ENCODE measurements at places on chromosomes 3 and 15.

DNA sequence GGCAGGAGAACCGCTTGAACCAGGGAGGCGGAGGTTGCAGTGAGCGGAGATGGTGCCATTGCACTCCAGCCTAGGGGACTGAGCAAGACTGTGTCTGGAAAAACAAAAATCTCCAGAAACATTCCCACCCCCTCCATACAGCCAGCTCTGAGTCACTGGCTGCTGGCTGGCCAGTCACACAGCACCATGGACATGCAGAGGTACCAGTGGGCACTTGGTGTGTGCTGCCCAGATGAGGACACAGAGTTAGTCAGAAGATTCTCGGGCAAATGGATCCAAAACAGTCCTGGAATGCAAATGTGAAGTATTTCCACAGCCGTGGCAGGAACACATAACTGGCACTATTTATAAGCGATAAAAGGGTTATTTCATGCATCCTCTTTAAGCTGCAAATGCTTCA lies 44.6 kb downstream of the BDH1 start:
- no peak for DNase-seq

GRCh38 chr15:32053719-32054118 lies 23.4 kb downstream of the CHRNA7 start:
- DNase-seq = no peak

- peak; percentile 81 for DNase-seq
Observed at GRCh38 chr15:96047255-96047931, 283.1 kb upstream of the NR2F2 start.

- DNase-seq = no peak
Observed at GRCh38 chr3:41223691-41224090, 24.4 kb downstream of the CTNNB1 start.

DNA sequence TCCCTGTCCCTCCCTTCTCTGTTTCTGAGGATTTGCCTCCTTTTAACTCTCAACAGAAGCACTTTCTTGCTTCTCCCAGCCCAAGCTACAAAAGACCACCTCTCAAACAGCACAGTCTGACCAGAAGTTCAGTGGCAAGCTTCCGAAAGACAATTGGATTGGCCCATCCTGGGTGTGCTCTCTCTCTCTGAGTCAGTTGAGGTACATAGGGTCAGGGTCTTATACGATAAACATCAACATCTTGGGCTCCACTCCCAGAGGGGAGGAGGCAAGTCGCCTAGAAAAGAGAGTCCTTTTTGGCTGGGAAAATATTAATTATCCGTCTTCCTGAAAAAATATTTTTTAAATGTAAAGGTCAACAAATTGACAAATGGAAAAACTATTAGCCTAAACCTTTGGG lies 155.8 kb downstream of the TMCO5A start:
- no peak for DNase-seq

DNA sequence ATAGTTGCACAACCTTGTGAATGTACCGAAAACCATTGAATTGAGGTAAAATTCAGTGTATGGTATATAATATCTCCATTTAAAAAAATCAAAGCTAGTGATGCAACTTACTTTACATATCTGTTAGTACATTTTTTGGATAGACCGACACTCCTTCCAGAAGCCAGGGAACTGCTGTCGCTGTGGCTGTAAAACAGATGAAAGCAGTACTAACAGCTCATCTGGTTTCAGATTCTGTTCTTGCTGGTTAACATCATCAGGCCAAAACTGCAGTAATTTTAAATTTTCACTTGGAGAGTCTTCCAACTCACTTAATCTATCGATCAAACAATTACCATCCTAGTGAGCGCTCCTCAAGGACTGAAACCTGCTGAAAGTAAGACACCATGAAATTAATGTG lies 145.1 kb downstream of the LRRC28 start:
- no peak for DNase-seq

DNA sequence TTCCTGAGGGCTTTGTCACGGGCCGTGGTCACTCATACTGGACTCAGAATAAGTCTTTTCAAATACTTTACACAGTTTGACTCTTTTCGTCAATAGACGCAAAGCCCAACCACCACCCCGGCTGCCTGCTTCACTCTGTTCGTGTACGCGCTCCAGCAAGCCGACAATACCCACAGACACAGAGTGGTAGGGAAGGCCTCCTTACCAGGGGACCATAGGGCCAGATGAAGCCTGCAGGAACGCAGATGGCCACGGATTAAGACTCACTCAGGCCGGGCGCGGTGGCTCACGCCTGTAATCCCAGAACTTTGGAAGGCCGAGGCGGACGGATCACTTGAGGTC lies 29.7 kb downstream of the EFCAB12 start:
- no peak for DNase-seq

GRCh38 chr3:133956353-133956752 lies 60.7 kb upstream of the RAB6B start:
- no peak for DNase-seq

DNA sequence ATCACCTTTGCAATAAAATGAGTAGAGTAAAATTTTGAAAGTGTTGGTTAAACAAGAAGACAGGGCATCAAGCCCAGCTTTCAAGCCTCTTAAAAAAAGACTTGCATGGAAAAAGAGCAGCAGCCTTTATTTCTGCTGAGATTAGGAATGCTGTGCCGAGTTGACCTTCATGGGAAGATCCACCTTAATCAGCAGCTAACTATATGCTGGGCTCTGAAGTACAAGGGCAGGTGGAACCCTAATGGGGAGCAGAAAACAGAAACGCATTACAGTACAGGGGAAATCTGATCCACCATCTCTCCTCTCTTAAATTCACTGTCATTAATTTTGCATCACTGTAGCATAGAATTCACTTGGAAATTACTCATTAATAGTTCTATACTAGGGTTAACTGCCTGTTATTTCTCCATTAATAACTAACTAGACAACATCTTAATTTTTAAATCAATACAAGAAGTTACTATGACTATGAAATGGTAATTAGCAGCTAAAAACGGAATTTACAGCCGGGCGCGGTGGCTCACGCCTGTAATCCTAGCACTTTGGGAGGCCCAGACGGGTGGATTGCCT lies 133.6 kb downstream of the GHSR start:
- no peak for DNase-seq

DNA sequence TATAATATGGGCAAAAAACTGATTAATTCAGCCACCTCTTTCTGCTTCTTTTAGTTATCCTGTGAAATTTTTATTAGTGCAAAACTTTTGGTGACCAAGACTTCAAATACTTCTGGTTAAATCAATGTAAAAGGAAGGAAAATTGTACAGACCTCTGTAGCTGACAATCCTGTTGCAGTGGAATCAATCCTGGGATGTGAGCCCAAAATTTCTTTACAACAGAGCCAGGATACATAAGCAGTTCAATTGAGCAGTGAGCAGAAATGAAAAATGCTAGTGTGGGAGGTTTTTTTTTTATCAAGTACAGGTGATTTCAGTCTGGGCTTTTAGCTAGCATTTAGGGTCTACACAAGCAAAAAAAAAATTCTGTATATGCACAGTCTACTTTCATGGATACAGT lies 398.0 kb downstream of the OTOL1 start:
- no peak for DNase-seq

GRCh38 chr3:54538346-54538745 lies 389.5 kb downstream of the LRTM1 start:
- no peak for DNase-seq

DNA sequence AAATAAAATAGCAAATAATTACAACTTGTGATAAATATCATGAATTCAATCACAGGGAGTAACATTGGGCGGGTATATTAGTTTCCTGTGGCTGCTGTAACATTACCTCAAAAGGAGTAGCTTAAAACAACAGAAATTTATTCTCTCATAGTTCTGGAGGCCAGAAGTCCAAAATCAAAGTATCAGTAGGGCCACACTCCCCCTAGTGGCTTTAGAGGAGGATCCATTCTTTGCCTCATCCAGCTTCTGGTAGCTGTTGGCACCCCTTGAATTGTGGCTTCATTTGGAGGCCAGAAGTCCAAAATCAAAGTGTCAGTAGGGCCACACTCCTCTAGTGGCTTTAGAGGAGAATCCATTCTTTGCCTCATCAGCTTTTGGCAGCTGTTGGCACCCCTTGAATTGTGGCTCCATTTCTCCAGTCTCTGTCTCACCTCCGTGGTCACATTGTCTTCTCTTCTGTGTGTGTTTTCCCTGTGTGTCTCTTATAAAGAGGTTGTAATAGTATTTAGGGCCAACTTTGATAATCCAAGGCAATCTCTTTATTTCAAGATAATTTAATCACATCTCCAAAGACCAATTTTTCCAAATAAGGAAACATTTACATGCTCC lies 3.1 kb upstream of the CFAP20DC start:
- no peak for DNase-seq

DNA sequence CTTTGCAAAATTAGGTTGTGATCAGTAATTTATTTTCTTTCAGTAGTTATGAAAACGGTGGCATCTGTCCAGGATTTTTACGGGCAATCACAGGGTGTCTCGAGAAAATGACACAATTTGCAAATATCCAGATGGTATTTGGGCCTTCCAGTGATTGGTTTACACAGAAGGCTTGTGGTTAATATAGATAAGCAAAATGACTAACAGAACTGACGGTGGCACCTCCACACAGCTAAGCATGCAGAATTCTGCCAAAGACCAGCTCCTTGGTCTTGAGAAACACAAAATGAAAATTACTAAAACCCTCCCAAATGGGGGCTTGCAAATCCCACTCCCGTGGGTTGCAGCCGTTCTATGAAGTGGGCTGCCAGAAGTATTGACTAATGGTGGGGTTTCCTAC lies 5.5 kb downstream of the ARHGEF3 start:
- DNase-seq = peak; percentile 9

DNA sequence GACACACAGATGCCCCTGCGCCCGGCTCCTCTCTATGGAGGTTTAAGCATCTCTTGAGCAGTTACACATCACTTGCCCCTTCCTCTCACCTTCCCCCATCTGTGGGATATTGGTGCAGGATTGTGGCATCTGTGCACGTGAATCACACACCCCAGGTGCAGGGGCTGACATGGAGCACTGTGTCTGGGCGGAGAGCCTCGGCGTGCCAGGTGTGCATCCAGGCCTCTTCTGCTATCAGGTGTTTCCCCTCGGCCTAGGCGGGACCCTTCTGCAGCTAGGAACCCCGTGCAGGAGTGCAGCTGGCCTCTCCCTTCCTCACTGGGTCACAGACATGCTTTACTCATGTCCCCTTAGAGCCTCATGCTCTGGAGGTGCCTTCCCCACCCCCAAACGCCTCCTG lies 33.4 kb upstream of the MUC13 start:
- DNase-seq = no peak

GRCh38 chr15:40307421-40308211 lies at the start of gene PLCB2:
Gene PLCB2 (minus strand): TSS chr15:40307935. CDS start chr15:40307672, 263 bp downstream.
- DNase-seq = no peak

DNA sequence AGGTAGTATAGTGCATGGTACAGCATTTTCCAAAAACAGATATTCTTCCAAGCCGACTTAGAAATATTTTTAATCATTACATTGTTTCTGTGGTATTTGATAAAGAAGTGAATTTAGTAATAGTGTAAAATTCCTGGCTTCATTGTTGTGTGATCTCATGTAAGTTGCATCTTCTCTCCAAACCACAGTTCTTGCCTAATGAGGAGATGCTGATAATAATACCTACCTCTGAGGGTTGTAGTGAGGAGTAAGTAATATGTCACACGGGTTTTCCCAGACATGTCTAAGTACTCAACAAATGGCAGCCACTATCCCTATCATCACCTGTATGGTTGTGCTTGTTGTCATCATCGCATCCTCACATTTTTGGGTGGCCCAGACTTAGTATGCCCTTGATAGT lies 167.3 kb downstream of the SLCO3A1 start:
- peak; percentile 3 for DNase-seq

DNA sequence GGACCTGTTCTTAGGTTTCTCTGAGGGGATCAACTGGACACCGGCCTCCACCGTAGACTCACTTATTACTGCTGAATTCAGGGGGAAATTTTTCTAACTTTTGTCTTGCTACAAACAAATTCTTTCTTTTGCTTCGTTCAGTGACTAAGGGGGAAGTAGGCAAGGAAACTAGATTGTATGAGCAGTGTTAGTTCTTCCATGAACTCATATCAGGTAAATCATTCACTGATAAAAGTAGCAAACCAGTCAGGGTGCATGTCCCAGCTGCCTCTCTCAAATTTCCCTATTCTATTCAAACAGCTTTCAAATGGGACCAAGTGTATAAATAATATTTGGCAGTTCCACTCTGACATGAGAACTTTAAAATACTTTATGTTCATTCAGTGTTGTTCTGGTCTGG lies 7.3 kb upstream of the CCDC13 start:
- no peak for DNase-seq

Measured in AG04449 (cell line).